ENCODE measurements at places on chromosomes 3 and 15.

DNA sequence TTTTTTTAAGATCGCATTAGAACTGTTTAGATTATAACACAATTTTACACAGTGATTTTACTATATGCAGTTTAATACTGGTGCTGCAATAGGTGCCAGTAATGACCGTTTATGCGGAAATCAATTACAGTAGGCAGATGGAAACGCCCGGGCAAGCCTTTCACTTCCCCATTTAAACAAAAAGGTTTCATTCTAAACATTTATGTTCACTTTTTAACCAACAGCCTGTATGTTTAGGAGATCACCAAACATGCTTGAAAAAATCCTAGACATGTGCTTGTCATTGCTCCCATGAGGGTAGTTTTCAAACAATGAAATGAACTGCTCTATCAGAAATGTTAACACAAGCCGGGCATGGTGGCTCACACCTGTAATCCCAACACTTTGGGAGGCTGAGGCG is 2.7 kb downstream of the BNIP2 start:
- no peak for DNase-seq

- no peak for DNase-seq
These were observed 162.2 kb downstream of the VGLL4 start for GRCh38 chr3:11481556-11481955.

DNA sequence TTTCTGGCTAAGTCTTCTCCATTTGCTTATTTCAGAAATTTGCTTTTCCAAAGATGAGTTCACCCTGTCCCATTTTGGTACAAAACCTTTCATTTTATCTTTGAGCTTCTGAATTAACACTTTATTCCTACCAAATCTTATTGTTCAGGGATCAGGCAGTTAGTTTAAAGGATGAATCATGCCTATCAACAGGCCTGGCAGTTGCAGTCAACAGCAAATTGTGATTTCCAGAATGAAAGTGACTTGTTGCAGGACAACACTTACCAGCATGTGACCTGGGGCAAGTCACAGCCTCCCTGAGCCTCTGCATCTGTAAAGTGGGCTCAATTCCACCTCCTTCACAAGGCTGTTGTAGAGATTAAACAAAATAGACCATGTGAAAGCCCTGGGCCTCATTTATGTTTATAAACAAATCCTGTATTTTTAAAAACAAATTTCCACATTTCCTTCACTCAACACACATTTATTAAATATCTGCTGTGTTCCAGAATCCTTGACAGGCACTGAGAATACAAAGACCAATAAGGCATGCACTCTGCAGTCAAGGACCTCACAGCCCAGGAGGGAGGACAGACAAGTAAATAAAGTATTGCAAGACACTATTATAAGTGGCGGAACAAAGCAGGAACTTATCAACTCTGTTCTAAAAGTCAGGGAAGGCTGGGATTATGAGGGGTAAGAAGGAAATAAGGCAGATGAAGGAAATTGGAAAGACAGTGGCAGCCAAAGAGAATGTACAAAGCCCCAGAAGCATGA is 359.1 kb upstream of the IL12A start:
- no peak for DNase-seq

DNA sequence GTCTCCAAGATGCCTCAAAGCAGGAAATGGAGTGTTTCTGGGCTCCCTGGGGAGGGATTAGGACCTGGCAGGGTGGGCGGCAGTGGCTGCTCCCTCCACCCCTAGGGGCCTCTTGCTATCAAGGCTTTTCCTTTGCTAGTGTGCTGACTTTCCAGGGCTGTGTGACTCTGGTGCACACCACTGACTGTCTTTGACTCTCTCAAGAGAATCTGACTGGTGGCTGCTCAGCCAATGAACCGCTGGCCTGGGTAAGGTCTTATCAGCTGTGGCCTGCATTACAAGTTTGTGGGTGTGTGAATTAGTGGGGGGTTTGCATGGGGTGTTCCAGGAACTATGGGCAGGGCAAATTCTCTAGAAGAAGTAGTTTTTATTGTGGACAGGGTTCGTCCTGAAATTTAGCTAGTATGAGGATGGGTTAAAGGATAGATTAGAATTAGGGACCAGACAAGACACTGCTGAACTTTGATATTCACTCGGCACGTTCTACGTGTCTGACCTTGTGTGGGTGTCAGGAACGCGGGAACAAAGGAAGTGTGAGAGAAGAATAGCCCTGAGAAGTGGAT is 29.5 kb downstream of the SIAH2 start:
- no peak for DNase-seq

DNA sequence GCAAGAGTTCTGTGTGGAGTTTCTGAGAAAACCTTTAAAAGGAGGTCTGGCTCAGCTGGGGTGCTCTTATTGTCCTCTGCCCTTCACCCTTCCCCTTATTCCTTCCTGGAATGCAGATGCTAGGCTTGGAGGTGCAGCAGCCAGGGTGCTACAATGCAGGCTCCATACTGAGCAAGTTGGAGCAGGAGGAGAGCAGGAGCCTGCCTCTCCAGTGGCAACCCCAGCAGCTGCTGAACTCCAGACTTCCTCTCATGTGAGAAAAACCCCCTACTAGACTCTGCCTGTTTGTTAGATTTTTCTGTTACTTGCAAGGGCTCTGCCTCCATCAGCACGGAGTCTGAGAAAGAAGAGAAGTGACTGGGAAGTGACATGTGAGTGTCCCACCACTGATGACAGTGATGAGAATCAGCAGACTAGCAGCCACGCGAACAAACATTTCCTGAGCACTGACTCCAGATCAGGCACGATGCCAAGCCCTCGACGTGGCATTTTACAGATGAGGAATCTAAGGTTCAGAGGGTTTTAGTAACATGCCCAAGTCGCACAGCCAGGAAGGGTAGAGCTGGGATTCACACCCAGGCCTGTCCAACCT is 16.1 kb upstream of the RARRES1 start:
- peak; percentile 89 for DNase-seq

- no peak for DNase-seq
These were observed 133.3 kb downstream of the MDFIC2 start for GRCh38 chr3:70179111-70179510.

GRCh38 chr3:173730391-173730790 is 332.8 kb downstream of the NLGN1 start:
- DNase-seq, result no peak
